ENCODE measurements at places on chromosomes 1 and 21.

- no peak for DNase-seq
Measured at GRCh38 chr1:97820470-97821188, 100.2 kb downstream of the DPYD start.

DNA sequence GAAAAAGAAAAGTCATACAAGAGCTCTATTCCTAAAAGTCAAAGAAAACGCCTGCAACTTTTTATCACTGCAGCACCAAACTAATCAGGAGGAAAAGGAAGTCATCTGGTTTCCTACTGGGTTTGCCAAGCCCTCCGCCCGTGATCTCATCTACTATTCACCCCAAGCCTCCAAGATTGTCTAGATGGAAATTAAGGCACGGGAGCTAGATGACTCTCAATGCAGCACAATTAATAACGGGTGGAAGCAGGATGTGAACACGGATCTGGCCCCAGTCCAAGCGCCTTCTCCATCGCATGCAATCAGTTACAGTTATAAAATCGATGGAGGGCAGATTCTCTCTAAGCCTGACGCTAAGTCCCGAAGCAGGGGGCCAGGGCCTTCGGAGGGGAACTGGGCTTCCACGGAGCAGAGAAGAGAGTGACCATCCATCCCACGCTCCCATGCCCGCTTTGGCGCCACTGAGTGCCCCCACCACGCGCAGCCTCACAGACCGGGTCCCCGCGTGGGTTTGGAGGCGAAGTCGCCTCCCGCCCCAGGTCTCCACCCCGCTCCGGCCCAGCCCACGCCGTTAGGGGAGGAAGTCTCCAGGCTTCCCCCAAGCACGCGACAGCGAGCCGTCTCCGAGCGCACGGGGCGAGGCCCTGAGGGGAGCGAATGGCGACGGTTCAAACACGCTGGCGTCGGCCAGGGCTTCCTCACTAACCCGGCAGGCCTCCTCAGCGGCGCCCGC is 1.8 kb downstream of the HSF2BP start:
- no peak for DNase-seq

- no peak for DNase-seq
Measured at GRCh38 chr1:54416435-54416834, 10.2 kb upstream of the SSBP3 start.

GRCh38 chr1:178560871-178561376 is 48.0 kb downstream of the TEX35 start:
- DNase-seq = no peak

DNA sequence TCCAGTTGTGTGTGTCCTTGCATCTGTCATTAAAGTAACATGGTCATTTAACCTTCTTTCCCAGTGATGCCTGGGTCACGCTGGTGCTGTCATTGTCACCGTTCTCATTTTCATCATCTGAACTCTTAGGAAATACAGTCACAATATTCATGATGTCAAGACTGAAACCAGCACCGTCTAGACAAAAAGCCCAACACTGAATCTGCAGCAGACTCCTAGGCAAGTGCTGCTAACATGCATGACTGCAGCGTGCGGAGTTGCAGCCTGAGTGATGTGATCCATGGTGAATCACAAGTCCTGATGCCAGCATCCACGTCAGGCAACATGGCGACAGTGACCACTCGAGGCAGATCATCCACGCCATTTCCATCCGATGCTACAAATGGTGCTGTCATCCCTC is 37.6 kb downstream of the MRPL37 start:
- DNase-seq = no peak

- DNase-seq = no peak
Measured at GRCh38 chr1:30371179-30371788, 352.1 kb downstream of the MATN1 start.

- DNase-seq = no peak
Measured at GRCh38 chr1:43711524-43712386, 4.4 kb downstream of the ST3GAL3 start.

DNA sequence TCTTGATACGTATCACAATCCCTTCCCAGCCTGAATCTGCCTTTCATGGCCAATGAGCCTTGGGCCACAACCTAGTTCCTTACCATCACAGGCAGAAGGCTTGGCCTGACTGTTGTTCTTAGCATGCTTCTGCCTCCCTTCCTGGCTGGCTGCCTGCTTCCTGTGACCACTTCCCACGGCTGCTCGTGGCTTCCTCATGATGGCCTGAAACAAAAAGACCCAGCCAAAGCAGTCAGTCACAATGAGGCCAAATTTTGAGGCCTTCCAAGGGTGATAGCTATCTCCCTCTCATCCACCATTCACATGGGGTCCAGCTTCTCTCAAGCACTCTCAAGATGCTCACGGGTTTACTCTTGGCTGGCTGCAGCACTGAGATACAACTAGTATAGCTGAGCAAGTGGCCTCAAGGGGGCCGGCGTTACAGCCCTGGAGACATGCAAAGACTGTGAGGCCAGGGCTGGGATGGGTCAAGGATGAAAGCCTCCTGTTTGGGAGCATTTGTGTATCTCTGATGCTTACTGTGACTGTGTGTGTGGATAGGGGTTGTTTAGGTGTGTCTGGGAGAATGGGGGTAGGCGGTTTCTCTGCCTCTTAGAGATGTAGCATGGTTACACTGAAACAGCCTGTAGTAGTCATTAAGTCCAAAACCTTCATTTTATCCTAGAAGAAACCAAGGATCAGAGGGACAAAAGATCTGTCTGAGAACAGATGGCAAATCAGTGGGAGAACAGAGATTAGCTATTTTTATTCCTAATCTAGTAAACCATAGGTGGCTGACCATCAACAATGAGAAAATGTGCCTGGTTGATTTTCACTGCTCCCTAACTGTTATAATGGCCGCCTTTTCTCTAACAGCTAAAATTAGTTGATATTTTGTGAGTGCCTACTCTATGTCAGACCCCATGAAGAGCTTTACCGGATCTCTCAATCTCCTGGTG is 5.4 kb upstream of the TOE1 start:
- DNase-seq = peak; percentile 60

DNA sequence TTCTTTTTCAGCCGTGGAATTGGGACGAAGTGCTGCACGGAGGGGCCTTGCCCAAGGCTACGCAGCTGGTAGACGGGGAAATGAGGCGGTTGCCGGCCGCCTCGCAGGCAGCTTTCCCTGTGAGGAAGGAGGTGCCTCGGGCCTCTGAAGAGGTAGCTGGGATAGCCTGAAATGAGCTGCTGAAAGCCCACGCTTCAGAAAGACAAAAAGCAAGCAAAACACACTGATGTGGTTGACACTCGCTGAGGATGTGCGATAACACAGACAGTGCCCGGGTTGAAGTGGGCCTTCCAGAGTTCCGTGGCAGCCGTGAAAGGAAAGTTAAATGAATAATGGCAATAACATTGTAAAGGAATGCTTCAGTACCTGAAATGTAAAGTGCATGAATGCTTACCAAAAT is 47.2 kb downstream of the S1PR1 start:
- DNase-seq = no peak

GRCh38 chr1:219514728-219515127 is 98.2 kb downstream of the ZC3H11B start:
- DNase-seq = no peak

DNA sequence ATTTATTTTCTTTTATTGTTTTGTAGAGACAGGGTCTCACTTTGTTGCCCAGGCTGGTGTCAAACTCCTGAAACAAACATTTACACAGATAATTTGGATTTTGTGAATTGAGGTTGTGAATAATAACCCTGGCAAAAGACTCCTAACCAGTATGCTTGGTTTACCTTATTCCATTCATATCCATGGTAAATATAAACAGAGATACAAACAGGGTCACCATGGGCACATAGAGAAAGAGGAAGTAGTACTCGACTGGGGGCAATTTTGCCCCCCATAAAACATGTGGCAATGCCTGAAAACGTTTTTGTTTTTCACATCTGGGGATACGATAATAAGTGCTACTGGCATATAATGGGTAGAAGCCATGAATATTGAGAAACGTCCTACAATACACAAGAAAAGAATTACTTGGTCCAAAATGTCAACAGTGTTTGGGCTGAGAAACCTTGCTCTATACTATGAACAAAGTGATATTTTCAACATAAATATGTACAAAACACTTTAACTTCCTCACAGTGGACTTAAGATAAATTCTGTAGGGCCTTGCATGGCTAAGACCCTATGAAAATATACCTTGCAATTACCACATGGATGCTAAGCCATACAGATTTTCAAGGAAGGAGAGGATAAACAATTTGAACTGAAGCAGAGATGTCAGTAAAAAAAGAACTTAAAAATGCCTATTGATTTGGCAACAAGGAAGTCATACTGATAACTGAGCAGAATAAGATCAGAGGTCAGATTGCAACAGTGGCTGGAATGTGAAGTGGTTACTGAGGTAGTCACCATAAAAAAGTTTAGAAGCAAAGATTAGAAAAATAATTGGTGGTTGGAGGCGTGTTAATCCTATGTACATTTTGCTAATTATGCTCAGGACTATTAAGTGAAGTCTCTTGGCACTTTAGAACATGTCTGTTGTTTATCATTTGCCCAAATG is 27.4 kb upstream of the ASPM start:
- DNase-seq = peak; percentile 63

DNA sequence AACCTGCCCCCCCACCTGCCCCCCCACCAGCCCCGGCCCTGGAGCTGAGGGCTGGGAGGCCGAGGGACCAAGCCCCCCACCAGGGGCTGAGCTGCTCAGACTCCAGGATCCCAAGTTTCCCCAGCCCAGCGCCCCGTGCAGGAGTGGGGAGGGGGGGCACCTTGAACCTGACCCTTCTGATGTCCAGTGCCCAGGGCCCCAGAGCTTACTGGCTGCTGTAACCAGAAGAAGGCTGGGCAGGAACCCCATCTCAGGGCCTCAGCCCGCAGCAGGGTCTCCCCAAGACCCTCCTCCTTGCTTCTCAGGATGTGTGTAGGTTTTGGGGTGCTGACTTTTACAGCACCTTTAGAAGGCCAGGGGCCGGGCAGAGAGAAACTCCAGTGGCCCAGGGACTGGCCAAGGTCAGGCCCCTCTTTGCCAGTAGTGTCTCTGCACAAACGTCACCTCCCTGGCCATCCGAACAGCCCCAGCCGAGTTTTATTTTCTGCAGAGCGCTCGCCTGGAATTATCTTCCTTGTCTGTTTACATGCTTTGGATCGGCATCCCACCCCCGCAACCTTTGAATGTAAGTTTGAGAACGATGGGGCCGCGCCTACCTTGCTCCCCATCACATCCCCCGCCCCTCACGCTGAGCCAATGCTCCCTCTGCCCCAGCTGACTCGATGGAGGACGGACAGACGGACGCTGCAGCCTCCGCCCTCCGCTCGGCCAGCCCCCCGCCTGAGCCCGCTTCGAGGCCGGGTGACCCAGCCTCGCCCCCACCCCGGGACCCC is 70.1 kb upstream of the CASZ1 start:
- peak; percentile 32 for DNase-seq

GRCh38 chr1:239858057-239858456 is 233.6 kb upstream of the FMN2 start:
- DNase-seq = no peak

GRCh38 chr1:229231754-229232119 is 39.2 kb upstream of the RAB4A start:
- DNase-seq = no peak

DNA sequence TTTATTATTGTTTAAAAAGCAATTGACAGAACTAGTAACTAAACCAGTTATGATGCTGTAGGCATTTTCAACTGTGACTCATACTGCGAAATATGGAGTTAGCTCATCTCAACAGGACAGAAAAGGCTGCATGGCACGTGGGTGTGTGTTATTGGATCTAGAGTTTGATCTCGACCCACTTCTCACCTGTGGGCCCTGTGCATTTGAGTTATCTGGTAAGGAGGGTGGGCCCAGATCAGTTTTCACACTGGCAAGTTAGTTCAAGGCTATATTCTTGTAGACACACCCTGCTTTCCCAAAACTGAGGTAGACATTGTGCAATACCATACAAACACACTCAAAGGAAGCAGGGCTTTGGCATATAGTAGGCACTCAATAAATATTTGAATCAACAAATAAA is 71.3 kb upstream of the PRDX6 start:
- no peak for DNase-seq

- DNase-seq = no peak
Measured at GRCh38 chr1:26164036-26164860, 4.5 kb downstream of the C1orf232 start.

DNA sequence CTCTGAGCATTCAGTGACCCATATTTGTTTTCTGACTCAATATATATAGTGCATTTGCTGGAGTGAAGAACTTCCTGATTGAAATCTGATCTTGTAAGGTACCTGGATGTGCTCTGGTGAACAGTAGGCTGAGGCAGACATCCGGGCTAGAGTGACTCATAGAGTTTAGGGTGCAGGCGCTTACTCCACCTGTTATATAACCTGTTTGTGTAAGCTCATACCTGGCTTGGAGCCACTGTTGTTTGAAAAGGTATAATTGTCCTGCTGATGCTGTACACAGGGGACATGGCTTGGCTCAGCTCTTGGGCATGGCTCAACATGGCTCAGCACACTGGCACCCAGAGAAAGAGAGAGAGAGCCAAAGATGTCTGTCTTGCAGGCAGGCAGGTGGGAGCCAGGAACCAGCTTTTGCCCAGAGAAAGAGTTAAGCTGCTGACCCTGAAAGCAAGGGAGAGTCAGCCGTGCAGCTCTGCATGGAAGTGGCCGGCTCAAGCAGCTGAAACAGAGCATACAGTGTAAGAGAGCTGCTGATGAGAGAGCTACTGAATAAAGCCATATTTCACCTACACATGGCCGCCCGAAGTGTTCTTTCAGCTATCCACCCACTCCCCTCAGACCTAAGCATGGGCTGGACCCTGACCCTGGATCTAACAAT is 43.2 kb downstream of the GJA5 start:
- no peak for DNase-seq

GRCh38 chr1:160260406-160261382 is 1.7 kb downstream of the DCAF8 start:
- DNase-seq = peak; percentile 5

DNA sequence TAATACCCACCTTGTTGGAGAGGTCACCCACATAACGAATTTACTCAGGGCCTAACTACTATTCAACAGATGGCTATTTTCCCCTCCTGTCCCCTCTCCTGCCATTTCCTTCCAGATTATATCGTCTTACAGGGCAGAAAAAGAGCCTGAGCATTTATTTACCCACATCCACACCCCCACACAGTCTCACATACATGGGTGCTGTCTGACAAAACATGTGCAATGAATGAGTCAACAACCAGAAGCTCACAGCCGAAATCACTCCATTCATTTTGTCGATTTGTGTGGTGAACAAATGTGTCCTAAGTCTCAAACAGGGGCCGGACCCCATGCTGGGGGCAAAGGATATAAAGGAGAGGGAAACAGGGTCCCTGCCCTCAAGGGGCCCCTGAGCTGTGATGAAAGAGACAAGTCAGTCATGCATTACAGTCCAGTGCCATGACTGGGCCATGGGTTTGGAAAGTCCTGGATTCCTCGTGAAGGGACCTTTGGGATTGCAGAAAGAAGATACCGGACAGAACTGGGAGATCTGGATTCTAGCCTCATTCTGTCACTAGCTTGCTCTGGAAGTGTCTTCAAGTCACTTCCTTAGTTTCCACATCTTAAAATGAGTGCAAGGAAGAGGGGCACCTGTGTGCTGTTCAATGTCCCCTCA is 16.4 kb upstream of the ZNF683 start:
- DNase-seq = no peak

GRCh38 chr1:22729912-22730311 is 19.3 kb downstream of the EPHB2 start:
- no peak for DNase-seq

Data from Caco-2 (cell line).